Activated CD8-positive, alpha-beta T cell treated with anti-CD3 and anti-CD28 coated beads for 36 hours (primary cell): ENCODE measurements at places on chromosomes 3 and 15. TPM values are rescaled to one million over a fixed set of nuclear protein-coding genes. Genes with fewer than 3 reads are reported as not detected.

GRCh38 chr15:42239528-42240182, 31.6 kb upstream of the VPS39 start:
- DNase-seq: no peak

DNA sequence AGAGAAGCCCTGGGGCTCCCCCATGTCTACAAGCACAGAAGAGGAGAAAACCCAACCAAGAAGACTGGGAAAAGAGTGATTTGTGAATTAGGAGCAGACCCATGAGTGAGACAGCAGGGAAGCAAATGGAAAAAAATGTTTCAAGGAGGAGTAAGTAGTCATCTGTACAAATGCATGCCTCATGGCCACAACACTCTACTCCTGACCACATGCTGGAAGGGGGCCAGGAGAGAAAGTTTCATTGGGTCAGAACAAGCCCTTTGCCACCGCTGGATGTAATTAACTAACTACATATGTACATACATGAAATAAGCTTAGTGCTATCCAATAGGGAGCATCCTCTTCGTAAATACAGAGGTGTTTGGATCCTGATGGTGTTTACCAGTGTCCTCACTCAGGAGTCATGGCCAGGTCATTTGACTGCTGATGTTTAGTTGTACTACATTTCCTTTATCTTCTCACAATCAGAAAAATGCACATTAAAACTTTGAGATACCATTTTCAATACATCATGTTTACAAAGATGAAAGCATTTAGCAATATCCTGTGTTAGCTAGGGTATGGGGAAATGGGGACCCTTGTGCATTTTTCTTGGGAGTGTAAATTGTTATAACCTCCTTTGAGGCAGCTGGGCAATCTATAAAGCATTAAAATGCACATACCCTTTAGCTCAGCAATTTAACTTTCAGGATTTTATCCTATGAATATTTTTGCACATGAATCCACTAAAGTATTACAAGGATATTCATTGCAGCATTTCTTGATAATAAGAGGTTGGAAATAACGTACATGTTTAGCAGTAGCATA, 27.1 kb downstream of the CLRN1 start:
- DNase-seq: no peak

DNA sequence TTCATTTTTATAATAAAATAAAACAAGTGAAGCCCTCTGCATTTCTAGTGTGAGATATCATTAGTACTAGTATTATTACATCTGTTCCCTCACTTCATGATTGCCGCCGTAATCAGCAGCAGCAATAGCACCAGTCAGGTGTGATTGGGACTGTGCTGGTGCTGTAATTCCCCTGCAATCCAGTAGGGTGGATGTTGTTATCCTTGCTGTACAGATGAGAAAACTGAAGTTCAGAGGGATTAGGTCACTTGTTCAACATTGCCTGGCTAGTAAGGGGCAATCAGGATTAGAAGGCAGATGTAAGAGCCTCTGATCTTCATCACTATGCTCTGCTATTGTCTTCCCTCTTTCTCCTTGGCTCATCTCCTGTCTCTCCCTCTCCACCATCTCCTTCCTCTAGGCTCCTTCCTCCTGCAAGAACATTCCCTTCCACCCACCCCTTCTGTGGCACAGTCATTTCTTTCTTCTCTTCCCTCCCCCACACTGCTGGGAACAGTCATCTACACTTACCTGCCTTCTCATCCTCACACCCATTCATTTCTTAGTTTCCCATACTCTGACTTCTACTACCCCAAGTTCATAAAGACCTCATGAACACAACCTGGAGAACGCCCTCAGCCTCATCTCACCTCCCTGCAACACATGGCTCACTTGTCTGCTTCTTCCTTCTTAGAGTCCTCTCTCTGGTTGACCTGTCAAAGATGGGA, 29.7 kb downstream of the CRYGS start:
- DNase-seq: peak; percentile 25

DNA sequence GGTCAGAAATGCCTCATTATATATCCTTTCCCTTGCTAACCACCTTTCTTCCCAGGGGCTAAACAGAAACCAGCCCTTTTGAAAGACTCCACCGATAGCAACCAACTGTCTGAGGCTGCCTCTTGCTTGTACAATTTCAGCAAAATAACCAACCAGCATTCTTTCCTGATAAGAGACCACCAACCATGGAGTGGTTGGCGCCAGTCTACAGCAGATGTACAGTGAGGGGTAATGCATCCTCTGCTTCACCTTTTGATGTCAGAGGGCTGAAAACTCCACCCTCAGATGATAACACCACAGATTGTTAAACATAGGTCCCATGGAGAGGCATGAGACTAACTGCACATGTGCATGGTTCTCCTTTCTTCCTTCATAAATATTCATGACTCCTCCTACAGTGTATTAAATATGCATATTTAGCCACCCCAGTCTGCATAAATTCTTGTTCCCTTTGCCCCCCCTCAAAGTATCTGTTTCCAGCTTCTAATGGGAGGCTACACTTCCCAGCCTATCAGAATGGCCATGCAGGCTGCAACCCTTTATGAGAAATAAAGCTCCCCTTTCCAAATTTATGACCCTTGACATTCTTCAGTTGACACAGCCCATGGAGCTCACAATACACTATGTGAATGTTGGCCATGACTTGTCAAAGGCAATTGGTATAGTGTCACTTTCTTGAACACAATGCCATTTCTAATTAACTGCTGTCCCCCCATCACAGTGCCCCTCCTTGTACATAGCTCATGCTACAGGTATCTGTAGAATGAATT, 48.3 kb downstream of the GABRB3 start:
- no peak for DNase-seq

DNA sequence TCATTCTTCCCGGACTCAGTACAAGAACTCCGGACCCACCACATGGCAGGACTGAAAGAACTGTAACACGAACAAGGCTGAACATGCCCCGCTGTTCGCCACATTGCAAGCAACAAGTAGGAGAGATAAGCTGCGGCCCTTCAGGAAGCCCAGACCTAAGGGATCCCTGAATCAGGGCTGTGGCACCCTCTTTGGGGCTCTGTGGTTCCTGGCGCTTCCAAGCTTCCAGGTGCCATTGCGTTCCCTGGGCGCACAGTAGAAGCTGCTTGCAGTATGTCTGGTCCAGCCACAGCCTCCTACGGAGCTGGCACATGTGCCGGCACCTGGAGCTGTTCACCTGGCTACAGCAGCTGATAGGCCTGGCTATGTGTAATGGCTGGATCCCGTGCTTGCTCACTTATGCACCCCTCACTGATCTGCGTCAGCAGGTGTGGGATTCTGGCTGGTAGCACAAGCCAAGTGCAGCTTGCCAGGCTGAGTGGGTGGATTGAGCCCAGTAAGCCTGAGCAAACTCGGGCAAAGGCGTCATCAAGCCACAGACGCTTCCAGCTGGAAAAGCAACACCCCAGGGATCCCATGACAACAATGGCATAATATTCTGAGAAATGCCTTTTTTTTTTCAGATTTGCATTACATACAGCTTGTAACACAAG, 748.6 kb upstream of the GBE1 start:
- no peak for DNase-seq

The ZNF592 gene
- 18.3 TPM for total RNA-seq

The FETUB gene
- not detected for total RNA-seq

The SEMA3G gene
- not detected for total RNA-seq

The UROC1 gene
- not detected for total RNA-seq

The KLHL6 gene
- 32.4 TPM for total RNA-seq
